ENCODE measurements at places on chromosomes 4 and X. TPM values are rescaled to one million over a fixed set of nuclear protein-coding genes. Genes with fewer than 3 reads are reported as not detected.

DNA sequence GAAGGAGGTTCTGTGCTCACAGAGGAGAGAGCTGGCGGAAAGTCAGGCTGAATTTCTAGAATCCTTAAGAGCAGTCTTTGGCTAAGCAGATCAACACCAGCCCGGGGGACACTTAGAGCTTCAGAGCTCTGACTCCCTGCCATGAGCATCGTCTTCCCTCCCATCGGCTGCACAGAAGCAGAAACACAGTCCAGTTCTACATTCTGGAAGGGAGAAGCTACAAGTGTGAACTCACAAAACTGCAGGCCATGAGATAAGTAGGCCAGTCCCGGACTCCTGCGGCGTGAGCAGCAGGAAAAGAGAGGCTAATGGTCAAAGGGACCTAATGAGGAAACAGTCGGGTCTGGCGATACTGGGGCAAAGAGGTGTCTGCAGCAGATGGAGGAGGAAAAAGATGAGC, 211.5 kb downstream of the DHX15 start:
- DNase-seq, result no peak

GRCh38 chrX:40105835-40106675, 8.3 kb upstream of the BCOR start:
- peak; percentile 69 for DNase-seq

GRCh38 chr4:8710946-8711345, 118.4 kb downstream of the CPZ start:
- DNase-seq, result no peak

DNA sequence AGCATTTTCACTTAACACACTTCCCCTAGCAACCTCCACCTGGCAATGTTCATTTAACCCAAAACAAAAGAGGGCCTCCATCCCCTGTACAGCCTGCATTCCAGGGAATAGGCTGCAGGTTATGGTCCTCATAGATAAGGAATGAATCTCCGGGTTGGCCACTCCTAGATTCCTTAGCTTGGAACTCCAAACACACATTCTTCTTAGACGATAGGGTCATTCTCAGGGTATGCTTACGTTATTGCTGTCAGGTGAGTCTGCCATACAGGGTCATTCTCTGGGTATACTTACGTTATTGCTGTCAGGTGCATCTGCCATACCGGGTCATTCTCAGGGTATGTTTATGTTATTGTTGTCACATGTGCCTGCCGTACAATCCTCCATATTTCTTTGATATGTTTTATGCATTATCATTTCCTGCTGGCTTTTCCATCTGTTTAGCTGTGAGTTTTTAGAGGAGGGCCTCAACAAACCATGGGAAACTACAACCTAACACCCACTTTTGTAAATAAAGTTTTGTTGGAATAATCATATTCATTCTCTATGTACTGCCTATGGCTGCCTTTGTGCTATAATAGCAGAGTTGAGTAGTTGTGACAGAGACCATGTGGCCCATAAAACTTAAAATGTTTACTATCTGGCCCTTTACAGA, 8.2 kb upstream of the AFF1 start:
- DNase-seq, result no peak

- DNase-seq, result no peak
Observed at GRCh38 chr4:102553982-102554381, 52.8 kb downstream of the NFKB1 start.

GRCh38 chr4:95560774-95561173, 12.0 kb upstream of the UNC5C start:
- DNase-seq, result no peak

- DNase-seq, result no peak
Observed at GRCh38 chrX:138763761-138764160, 52.2 kb upstream of the FGF13 start.

DNA sequence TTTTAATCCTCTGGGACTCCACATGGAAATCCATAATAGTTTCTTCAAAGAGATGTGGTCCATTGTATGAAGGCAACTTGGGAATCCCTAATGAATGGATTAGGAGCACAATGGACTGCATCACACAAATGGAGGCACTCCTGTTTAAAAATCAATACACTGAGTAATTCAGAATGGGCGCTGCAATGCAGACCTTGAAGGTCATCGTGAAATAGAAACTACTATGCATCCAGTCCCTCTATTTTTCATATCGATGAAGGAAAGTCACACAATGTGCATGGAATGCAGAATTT, 98.8 kb upstream of the EGFL6 start:
- no peak for DNase-seq

GRCh38 chr4:22910200-22910599, 217.5 kb downstream of the GBA3 start:
- DNase-seq, result no peak

- DNase-seq, result peak; percentile 3
Observed at GRCh38 chrX:116009861-116010710, 160.5 kb upstream of the AGTR2 start.

GRCh38 chr4:101357751-101358150, 10.4 kb upstream of the PPP3CA start:
- no peak for DNase-seq

GRCh38 chr4:37687681-37688080, 1.5 kb upstream of the RELL1 start:
- no peak for DNase-seq

HS6ST2 gene
- total RNA-seq, result 40.2 TPM

HSFX3 gene
- not detected for total RNA-seq

CXCR3 gene
- total RNA-seq, result not detected

HSFX4 gene
- not detected for total RNA-seq

GAB1 gene
- 13.4 TPM for total RNA-seq

NWD2 gene
- 1.4 TPM for total RNA-seq

Data from Calu3 (cell line).